ENCODE measurements at places on chromosomes 13 and 19. TPM values are rescaled to one million over a fixed set of nuclear protein-coding genes. Genes with fewer than 3 reads are reported as not detected.

DNA sequence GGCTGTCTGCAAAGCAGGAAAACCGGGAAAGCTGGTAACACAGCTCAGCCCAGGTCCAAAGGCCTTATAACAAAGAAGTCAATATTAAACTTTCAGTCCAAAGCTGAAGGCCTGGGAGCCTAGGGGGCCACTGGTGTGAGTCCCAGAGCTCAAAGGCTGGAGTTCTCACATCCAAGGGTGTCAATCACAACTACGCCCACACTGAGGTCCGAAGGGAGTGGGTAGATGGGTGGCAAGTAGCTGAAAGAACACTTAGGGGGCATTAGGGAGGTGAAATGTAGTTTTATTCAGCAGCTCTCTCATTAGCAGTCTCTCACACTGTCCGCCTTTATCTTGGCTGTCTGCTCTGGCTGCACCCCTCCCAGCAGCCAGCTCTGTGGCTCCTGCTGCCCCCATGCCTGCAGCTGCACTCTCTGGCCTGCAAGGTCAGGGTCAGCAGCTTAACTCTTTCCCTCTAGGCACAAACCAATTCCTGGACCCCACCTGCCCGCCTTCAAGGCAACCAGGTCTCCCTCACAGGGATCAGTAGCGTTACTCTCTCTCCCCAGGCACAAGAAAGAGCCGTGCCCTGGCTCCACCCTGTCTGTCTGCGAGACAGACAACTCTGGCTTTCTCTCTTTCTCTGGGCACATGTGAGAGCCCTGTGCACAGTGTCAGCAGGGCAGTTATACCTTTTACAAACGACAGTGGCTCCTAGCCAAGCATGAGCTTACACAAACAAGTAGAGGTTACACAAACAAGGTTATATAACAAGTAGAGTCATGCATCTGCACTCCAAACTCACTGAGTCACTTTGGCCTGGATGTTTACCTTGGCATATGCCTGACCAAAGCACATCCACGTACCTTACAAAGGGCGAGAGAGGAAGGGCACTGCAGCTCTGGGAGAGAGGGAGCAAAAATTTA is 249.4 kb upstream of the PCDH20 start:
- DNase-seq = no peak

Gene SLAIN1
- not detected for total RNA-seq

DNA sequence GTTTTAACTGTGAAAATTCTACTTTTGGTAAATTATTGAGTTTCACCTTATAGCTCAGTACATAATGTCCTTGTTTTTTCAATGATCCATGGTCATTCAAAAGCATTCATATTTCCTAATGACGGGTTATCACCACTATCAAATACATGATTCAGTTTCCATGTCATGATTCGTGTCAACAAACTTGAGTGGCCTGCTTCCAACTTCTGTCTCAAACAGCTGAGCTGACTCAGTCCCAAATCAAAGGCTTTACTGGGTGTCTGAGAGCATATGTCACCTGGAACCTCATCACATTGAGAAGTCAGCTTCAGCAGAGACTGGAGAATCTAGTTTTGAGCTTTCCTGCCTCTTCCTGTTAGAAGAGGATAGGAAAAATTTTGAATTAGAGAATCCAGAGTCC is 40.3 kb upstream of the SGCG start:
- no peak for DNase-seq

Gene TMEM150B
- not detected for total RNA-seq

Gene CALR3
- not detected for total RNA-seq

DNA sequence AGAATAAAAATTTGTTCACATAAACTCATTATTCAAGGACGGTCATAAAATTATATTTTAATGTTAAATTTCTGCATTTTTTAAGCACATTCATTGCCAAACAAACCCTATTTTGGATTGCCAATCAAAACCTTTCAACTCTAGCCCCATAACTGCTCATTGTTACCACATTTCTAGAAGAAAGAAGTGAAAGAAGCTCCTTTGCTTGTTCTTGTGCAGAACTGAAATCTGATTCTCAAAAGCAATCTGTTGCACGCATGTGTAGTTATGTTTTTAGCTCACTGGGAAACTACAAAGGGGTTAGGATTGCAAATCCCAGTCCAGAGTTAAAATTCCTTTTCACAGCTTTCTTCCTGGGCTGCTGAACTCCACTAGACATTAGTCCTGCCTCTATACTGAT is 109.5 kb upstream of the MIR17HG start:
- DNase-seq = no peak

DNA sequence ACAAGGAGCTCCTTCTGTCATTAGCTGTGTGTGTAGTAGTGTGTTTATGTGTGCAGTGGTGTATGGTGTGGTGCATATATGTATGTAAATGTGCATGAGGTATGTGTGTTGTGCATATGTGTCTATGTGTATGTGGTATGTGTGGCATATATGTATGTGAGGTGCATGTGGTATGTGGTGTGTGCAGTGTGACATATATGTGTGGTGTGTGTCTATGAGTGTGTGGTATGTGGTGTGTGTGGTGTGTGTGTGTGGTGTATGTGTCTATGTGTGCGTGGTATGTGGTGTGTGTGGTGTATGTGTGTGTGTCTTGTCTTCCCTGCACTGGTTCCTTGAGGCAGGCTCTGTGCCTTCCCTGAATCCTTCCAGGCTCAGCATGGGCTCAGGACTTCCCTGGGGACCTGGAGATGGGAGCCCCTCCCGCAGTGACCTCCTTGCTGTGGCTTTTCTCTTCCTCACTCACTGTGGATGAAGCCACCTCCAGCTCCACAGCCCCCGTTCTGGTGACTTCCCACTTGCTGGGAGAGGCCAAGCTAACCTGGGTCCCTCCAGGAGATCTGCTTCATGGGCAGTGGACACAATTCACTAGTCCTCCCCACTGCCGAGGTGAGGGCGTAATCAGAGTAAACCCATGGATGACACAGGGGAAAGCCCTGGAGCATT is 64.2 kb downstream of the CCDC70 start:
- no peak for DNase-seq

GRCh38 chr13:21338639-21339278 is 120.3 kb downstream of the ZDHHC20 start:
- DNase-seq = no peak

Gene ZNF571
- not detected for total RNA-seq

GRCh38 chr13:73803997-73804396 is 330.2 kb downstream of the KLF12 start:
- no peak for DNase-seq

DNA sequence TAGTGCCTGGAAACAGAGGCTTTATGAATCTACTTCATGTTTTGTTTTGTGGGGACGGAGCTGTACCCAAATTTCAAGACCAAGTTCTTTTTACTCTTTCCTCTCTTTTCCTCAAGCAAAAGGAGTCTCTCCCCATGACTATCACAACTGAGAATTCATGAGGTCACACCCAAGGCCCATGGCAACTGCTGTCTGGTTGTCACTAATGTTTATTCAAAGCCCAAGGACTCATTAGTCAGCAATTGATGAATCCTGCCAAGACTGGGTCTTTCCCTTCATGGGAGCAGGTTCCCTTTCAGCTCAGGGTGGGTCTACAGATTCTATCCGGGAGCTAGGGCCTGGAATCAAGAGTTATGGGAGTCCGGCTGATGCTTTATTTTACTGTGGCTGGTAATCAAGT is 441.5 kb upstream of the PCDH20 start:
- DNase-seq = no peak

Data from SJSA1 (cell line).